ENCODE measurements at places on chromosomes 1 and 21.

DNA sequence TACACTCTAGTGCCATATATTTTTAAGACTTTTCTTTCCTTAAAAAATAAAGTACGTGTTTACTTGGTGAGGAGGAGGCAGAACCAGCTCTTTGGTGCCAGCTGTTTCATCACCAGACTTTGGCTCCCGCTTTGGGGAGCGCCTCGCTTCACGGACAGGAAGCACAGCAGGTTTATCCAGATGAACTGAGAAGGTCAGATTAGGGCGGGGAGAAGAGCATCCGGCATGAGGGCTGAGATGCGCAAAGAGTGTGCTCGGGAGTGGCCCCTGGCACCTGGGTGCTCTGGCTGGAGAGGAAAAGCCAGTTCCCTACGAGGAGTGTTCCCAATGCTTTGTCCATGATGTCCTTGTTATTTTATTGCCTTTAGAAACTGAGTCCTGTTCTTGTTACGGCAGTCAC is 25.2 kb downstream of the PSEN2 start:
- no peaks in the 10 kb centered on the region for H3K4me1 ChIP-seq
- H3K4me3 ChIP-seq: no peak overlapping the region
- H3K36me3 ChIP-seq: no peaks in the 10 kb centered on the region
- H3K27me3 ChIP-seq: no peaks in the 10 kb centered on the region
- H3K27ac ChIP-seq: peak overlapping the region; percentile 48
- peak; percentile 73 for DNase-seq

DNA sequence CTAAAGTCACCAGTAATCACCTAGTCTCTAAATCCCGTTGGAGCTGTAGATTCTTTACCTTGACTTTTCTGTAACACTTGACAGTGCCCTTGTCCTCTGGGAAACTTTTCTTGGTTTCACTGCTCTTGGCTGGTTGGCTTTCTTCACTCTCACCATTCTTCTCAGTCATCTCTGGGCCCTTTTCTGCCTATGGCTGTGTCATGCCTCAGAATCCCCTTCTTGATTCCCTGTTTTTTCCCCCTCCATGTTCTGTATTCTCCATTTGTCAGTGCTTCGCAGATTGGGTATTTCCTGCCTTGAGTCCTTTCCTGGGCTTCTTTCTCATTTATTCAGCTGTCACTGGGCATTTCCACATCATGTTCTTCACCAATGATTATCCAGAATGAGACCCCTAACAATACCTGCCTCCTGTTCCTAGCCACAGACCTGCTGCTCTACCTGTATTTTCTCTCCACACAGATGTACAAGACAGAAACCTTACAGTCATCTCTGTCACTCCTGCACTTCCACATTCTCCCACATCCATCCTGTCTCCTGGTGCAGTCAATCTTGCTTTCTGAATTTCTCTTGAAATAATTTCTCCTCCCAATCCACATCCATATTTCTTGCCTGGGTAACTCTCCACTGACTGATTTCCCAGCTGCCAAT is 14.7 kb downstream of the UCK2 start:
- no peaks in the 10 kb centered on the region for H3K27me3 ChIP-seq
- no peak overlapping the region for H3K27ac ChIP-seq
- DNase-seq: no peak
- H3K4me1 ChIP-seq: no peaks in the 10 kb centered on the region
- no peaks in the 10 kb centered on the region for H3K36me3 ChIP-seq
- no peak overlapping the region for H3K4me3 ChIP-seq

GRCh38 chr1:37807555-37808368 is at the start of the genes C1orf122 and YRDC:
TSS of gene C1orf122 (plus strand) at chr1:37807790. CDS start at chr1:37808405, 615 bp downstream.
TSS of gene YRDC (minus strand) at chr1:37808208. CDS start at chr1:37808180, 28 bp downstream.
- H3K36me3 ChIP-seq: peaks cover 18% of the 10 kb centered on the region
- no peaks in the 10 kb centered on the region for H3K27me3 ChIP-seq
- peak within 1 kb of the TSS; percentile 98 for H3K27ac ChIP-seq
- H3K4me3 ChIP-seq: peak within 1 kb of the TSS; percentile 90
- H3K4me1 ChIP-seq: peaks cover 14% of the 10 kb centered on the region
- DNase-seq: peak; percentile 91

DNA sequence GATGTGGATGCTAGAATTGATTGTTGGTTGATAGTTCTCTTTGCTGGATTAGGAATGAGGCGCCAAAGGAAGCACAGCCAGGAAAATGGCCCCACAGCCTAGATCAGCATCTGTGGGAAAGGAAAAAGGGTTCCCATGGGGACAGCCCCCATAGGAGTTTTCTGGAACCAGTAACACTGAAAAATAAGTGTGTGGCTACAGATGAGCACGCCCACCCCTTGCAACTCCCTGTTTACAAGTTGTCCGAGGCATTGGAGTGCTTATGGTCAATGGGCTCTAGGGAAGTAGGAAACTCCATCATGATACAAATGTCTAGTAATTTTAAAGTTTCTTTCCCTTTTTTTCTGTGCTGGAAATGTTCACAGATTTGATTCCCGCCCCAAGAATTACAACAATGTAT is 23.8 kb upstream of the UBE2U start:
- no peak overlapping the region for H3K4me3 ChIP-seq
- no peak for DNase-seq
- no peaks in the 10 kb centered on the region for H3K4me1 ChIP-seq
- no peaks in the 10 kb centered on the region for H3K36me3 ChIP-seq

- peaks cover 6% of the 10 kb centered on the region for H3K4me1 ChIP-seq
- DNase-seq: no peak
- no peaks in the 10 kb centered on the region for H3K36me3 ChIP-seq
- H3K27ac ChIP-seq: no peak overlapping the region
These were observed 6.5 kb downstream of the TAL1 start for GRCh38 chr1:47225430-47226100.

- peak; percentile 21 for DNase-seq
- H3K36me3 ChIP-seq: no peaks in the 10 kb centered on the region
- H3K4me1 ChIP-seq: peaks cover 7% of the 10 kb centered on the region
- peak overlapping the region; percentile 96 for H3K27ac ChIP-seq
These were observed 45.2 kb downstream of the H3-3A start for GRCh38 chr1:226107471-226108460.

DNA sequence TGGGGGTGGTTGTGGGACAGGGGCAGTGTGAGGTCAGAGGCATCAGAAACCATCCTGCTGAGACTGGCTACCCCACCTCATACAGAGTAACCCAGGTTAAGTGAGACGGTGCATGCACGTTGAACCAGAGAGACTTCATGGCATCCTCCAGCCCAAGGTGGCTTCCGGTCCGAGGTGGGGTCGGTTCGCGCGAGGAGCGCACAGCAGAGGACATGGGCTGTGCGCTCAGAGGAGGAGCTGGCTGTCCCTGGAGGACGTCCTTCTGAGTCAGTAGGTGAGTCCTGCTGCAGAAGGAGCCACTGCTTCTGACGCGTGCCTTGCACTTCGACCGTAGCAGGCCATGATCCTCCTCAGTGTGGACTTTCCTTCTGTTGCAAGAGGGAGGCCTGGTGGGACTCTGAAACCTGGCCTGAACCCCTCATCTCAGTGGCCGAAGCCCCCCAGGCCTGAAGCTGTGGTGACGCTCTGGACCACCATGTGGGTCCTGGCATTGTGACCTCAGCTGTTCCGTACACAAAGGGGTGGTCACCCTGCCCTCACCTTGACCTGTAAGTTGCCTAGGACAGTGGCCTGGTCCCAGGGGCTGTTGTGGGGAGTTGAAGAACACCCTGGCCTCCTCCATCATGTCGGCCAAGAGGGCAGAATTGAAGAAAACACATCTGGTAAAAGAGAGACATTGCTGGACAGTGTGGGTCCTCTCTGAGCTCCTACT is at the start of gene TEX35:
Gene TEX35, plus strand, starts transcription at position 544 of the 712 bp plus-strand sequence. Its CDS starts 80 bp downstream, at position 624.
- no peak for DNase-seq
- H3K36me3 ChIP-seq: no peaks in the 10 kb centered on the region
- H3K27ac ChIP-seq: no peak within 1 kb of the TSS
- no peaks in the 10 kb centered on the region for H3K4me1 ChIP-seq
- H3K4me3 ChIP-seq: no peak within 1 kb of the TSS
- H3K27me3 ChIP-seq: no peaks in the 10 kb centered on the region

- DNase-seq: no peak
- H3K4me3 ChIP-seq: no peak overlapping the region
- no peaks in the 10 kb centered on the region for H3K27me3 ChIP-seq
- H3K36me3 ChIP-seq: no peaks in the 10 kb centered on the region
These were observed 319.7 kb downstream of the MATN1 start for GRCh38 chr1:30403726-30404125.

GRCh38 chr1:161059293-161059692 is 10.4 kb downstream of the ARHGAP30 start:
- H3K36me3 ChIP-seq: no peaks in the 10 kb centered on the region
- H3K4me1 ChIP-seq: no peaks in the 10 kb centered on the region
- H3K27me3 ChIP-seq: no peaks in the 10 kb centered on the region

DNA sequence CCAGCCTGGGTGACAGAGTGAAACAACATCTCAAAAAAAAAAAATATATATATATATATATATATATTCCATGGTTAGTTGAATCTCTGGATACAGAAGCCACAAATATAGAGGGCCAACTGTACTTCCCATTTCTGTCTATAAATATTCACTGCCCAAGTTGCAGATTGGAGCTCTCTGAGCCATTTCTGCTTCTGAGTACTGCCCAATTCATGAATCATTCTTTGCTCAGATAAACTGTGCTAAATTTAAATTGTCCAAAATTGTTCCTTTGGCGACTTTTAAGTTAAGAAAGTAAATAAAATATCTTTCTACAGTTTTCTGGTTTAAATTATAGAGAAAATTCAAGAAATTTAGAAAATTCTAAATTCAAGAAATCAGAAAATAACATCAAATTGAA is 23.2 kb upstream of the C1orf146 start:
- DNase-seq: no peak
- no peaks in the 10 kb centered on the region for H3K27me3 ChIP-seq
- H3K27ac ChIP-seq: no peak overlapping the region
- no peak overlapping the region for H3K4me3 ChIP-seq
- H3K4me1 ChIP-seq: no peaks in the 10 kb centered on the region

- no peaks in the 10 kb centered on the region for H3K4me1 ChIP-seq
- no peaks in the 10 kb centered on the region for H3K36me3 ChIP-seq
- H3K27ac ChIP-seq: no peak overlapping the region
- H3K4me3 ChIP-seq: no peak overlapping the region
- peaks cover 2% of the 10 kb centered on the region for H3K27me3 ChIP-seq
These were observed 36.3 kb upstream of the PCBP3 start for GRCh38 chr21:45607021-45607908.

DNA sequence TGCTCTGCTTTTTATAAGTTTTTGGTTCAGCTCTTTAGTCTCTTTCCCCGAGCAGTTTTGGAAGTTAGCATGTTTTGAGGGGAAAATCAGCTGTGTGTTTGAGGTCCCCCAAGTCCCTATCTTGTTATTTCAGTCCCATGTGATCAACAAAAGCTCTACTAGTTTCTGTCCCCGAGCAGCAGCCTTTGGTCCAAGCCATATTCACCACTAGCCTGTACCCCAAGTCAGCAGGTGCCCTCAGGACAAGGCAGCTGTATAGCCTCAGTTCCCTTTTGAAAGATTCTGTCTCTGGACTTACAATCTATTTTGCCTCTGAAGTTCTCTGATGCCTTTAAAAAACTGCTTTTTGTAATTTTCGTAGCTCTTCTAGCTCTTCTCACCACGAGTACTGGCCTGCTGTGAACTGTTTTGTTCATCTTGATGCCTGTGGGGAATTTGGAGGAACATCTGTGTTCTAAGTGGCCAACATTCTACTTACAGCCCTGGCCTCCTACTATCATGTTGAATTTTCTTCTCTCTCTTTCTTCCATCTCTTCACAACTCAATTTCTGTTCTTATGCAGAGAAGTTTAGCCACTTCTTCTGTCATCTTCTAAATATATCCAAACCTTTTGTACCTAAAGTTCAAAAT is 16.7 kb downstream of the UAP1 start:
- DNase-seq: no peak
- no peaks in the 10 kb centered on the region for H3K27me3 ChIP-seq
- no peak overlapping the region for H3K27ac ChIP-seq
- H3K4me1 ChIP-seq: peaks cover 9% of the 10 kb centered on the region

GRCh38 chr1:164780863-164781262 is 221.9 kb downstream of the PBX1 start:
- H3K36me3 ChIP-seq: no peaks in the 10 kb centered on the region
- no peak overlapping the region for H3K4me3 ChIP-seq
- peaks cover 2% of the 10 kb centered on the region for H3K4me1 ChIP-seq
- no peak for DNase-seq
- no peaks in the 10 kb centered on the region for H3K27me3 ChIP-seq
- H3K27ac ChIP-seq: peak overlapping the region; percentile 32

GRCh38 chr1:110927484-110928075 is 36.1 kb downstream of the LRIF1 start:
- no peaks in the 10 kb centered on the region for H3K36me3 ChIP-seq
- no peaks in the 10 kb centered on the region for H3K4me1 ChIP-seq
- no peaks in the 10 kb centered on the region for H3K27me3 ChIP-seq
- no peak overlapping the region for H3K27ac ChIP-seq
- DNase-seq: no peak

DNA sequence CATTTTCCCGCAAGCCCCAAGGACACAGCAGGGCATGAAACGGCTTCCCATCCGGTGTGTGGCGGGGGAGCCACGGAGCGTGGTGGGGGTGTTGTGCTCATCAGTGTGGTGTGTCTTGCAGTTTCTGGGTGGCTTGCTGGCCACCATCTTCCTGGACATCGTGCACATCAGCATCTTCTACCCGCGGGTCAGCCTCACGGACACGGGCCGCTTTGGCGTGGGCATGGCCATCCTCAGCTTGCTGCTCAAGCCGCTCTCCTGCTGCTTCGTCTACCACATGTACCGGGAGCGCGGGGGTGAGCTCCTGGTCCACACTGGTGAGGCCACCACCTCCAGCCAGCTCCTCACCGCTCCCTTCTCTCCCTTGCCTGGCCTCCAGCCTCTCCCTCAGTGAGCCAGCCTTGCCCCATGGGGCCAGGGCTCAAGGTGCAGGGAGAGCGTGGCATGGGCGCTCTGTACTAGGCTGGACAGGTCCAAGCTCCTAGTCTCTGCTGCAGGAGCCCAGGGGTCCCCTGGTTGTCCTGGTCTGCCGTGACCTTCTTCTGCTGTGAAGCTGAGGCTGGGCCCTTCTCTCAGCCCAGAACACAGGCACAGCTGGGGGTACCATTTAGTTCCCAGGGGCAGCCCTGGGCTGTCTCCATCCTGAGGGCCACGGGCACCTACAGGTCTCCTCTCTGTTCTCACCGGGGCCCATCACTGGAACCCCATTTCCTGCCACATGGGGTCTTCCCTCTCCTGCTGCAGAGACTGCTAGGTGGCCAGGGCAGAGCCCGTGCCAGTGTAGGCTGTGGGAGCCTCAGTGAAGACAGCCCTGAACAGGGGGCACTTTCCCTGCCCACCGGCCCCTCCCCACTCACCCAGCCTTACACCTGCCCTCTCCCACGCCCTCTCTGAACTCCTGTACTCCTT is 12.6 kb downstream of the AGTRAP start:
- no peak overlapping the region for H3K4me3 ChIP-seq
- no peaks in the 10 kb centered on the region for H3K4me1 ChIP-seq
- no peak for DNase-seq
- H3K27ac ChIP-seq: no peak overlapping the region
- no peaks in the 10 kb centered on the region for H3K27me3 ChIP-seq
- peaks cover 3% of the 10 kb centered on the region for H3K36me3 ChIP-seq

- H3K4me1 ChIP-seq: peaks cover 18% of the 10 kb centered on the region
- H3K36me3 ChIP-seq: no peaks in the 10 kb centered on the region
- peak; percentile 37 for DNase-seq
These were observed at the start of gene NADK for GRCh38 chr1:1777950-1778662. TSS of gene NADK (minus strand) at chr1:1778470. CDS start at chr1:1765406, 13,064 bp downstream.

Measured in prostate gland (tissue), 2 donors.